ENCODE measurements at places on chromosomes 7 and 10.

DNA sequence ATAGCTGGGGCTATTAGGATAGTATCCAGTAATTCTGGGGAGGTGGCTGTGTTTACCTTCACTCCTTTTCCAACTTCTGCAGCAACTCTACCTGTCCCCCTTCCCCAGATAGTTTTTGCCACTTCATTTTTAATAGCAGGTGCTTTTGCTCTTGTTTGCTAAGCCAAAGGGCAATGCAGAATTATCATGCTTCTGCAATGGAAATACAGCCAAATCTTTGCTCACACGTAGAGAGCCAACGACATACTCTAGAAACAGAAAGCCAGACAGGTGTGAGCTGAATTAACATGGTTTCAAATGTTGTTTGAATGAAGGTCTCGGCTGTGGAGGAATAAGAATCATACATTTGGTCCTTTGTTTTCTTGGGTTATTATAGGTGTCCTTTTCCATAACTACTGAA lies 14.4 kb downstream of the PLEKHS1 start:
- DNase-seq: no peak

DNA sequence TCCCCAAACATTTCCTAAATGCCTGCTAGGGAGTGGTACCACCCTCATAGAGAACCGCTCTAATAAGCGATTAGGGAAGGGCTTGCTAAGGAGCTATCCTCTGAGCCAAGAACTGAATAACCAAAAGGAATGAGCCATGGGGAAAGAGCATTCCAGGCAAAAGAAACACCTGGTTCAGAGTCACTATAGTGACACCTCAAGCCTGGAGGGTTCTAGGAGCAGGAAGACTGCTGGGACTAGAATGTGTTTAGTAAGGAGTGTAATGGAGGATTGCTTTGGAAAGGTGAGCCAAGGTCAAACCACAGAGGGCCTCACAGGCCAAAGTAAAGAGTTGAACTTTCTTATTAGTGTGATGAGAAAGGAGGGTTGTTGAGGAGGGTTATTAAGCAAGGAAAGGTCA lies 38.7 kb upstream of the NRBF2 start:
- DNase-seq: no peak

- no peak for DNase-seq
Observed at GRCh38 chr10:110932505-110933180, 13.2 kb downstream of the SHOC2 start.

- no peak for DNase-seq
Observed at GRCh38 chr7:153640586-153640985, 411.6 kb upstream of the DPP6 start.

GRCh38 chr7:54722026-54722425 lies 37.0 kb downstream of the SEC61G start:
- DNase-seq: no peak
